Astrocyte of the spinal cord (primary cell): ENCODE measurements at places on chromosomes 16 and 17.
A peak's percentile ranks its signal among the peaks of the same experiment; 100 is the strongest.

DNA sequence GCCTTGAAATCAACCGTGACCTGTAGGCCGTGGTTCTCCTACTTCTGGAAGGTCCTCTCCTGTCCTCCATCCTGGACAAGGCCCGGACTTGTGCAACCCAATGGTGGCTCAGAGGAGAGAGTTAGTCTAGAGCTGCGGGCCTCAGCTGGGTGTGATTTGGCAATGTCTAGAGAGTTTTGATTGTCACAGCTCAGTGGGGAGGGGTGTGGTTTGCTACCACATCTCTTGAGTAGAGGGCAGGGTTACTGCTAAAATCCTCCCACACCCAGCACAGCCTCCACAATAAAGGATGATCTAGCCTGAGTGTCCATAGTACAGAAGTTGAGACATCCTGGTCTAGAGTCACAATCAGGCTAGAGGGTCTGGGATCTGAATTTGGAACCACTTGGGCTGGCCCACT is 40.3 kb downstream of the MYH13 start:
- DNase-seq: no peak

DNA sequence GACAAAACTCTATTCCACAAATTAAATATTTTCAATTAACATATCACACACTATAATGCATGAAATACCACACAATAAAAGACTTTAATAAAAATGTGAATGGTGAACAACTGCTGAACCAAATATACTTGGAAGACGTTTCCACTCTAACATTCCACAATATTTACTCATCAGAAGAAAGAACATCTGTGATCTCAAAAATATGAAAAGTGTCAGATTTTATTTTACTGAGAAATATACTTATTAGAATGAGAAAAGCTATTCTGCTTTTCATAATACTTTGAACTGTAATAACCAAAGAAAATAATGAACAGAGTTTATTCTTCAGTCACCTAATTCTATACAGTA is 181.8 kb upstream of the AXIN2 start:
- peak; percentile 68 for DNase-seq

DNA sequence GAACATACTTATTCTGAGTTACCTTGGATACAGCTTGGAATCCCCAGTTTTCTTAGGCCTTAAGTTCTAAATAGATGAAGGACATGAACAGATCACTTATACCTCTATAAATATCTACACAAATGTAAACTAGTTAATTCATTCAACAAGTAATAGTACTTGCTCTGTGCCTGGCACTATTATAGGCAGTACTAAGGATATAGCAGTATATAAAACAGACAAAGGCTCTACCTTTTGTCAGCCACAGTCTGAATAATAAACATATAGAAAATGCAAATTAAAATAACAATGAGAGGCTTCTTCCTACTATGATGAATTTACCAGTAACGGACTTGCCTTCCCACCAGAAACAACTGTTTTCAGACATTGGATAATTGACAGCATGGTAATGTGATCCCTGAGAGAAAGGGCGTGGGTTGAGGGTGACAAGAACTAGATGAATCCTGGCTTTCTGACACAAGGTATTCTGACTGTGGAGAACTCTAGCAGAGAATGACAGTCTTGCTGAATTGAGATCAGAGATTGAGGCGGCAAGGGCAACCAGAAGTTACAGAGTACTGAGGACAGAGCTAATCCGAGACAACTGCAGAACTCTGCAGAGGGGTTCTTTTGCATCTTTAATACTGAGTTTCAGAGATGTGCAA is 170.5 kb downstream of the TANC2 start:
- DNase-seq: no peak

DNA sequence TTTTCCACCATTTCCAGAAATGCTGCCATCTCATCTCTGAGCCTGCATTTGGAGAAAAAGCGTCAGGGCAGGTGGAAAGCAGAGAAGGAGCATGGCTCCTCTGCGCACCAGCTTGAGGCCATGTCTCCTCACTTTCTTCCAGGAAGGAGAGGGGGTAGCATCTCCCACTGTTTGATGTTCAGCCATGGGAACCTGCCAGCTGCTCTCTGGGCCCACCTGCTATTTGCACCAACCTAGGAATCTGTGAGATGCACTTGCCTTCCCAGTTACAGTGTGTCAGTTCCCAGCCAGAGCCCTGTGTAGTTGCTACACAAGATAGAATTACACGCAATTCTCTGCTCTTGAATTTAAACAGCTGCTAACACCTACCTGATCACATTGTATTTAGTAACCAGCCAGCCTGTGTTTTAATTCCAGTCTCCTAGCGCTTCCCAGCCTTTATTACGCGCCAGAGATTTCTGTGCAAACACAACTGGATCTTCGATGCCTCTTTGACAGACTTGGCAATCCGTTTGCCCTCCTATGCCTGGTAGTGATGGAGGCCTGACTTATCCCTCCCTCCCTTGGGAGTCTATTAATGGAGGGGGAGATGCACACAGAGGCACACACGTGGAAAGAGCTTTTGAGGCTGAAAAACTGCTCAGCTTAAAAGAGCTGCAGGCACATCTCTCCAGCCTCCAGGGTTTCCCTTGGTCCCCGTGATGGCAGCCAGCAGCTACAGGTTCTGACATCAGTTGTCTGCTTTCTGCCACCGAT is 98.1 kb upstream of the SEC14L1 start:
- no peak for DNase-seq

DNA sequence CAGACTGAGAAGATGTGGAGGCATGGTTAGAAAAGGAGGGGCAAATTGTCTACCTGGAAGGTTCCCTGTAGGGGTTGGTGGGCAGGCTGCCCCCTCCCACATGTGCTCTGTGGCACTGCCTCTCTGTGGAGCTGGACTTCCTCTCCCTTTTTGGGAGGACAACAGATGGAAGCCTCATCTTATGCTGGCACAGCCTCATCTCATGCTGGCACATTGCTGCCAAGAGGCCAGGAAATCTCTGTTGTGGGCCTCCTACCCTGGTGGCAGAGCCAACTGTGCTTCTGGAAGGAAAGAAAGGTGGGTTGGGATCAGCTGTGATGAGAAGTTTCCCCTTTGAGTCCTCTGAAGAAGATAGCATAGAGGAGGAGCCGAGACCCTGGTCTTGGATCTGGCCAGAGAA is 19.7 kb upstream of the BRD7 start:
- DNase-seq: no peak

DNA sequence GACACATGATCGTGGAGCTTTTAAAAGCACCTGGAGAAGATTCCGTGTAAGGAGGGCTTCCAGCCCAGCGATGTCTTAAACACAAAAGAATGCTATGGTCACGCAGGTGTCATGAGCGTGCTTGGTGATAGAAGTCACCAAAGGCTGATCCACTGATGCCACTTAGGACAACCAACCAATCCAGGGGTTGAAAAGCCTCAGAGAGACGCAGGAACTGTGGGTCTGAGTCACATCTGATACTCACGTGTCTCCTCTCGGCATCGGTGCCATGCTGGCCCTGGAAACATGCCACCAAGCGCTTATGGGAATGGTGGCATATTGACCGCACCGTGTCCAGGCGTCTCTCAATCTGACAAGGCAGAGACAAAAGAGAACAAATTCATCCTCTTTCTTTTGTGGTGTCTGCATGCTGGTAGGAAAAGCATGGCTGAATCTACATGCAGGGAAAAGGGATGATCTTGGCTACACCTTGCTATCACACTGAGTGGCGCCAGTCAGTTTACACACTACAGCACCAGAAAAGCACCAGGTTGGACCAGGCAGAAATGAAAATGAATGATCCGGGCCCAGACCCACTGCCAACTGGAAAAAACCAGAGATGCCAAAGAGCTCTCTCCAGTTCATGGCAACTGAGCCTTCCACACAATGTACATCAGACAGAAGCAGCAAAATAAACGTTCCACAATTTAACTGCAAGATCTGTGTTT is 38.0 kb downstream of the ARHGAP17 start:
- no peak for DNase-seq

GRCh38 chr16:49049191-49049590 is 232.4 kb downstream of the CBLN1 start:
- no peak for DNase-seq

GRCh38 chr16:47036201-47036600 is 62.7 kb upstream of the DNAJA2 start:
- no peak for DNase-seq

- DNase-seq: no peak
These were observed 35.7 kb downstream of the IKZF3 start for GRCh38 chr17:39828443-39828842.

- DNase-seq: peak; percentile 34
These were observed 4.4 kb downstream of the TP53I13 start for GRCh38 chr17:29572691-29573557.

- DNase-seq: peak; percentile 23
These were observed 13.5 kb downstream of the SPPL2C start for GRCh38 chr17:45857977-45858708.

- peak; percentile 20 for DNase-seq
These were observed 42.1 kb downstream of the SYNRG start for GRCh38 chr17:37567137-37567536.

- no peak for DNase-seq
These were observed 15.5 kb downstream of the SNX11 start for GRCh38 chr17:48123111-48123510.

DNA sequence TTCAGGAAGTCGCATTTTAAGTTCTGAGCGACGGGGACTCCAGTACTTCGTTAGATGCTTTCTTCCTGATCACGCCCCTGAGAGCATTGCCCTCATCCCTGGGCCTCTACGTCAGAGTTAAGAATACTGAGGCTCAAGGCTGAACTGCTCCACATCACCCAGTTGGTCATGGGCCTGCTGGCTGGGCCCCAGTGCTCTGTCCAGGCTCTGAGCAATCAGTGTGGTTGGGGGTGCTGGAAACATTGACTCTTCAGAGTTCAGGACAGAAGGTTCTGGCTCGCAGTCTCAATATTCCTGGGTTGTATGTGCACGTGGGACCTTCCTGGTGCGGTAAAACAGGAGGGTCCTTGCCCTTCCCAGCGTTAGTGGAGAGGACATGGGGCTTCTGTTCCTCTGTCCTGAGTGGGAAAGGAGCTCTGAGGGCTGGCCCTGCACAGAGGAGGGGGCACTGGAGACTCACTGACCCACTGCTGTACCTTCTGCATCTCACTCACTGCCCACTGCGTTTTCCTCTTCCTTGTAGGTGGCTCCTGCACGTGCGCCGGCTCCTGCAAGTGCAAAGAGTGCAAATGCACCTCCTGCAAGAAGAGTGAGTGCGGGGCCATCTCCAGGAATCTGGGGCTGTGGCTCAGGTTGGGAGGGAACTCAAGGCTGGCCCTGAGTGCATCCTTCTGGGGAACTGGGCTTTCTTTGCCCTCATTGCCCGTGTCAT is 518 bp downstream of the MT1E start:
- peak; percentile 86 for DNase-seq

DNA sequence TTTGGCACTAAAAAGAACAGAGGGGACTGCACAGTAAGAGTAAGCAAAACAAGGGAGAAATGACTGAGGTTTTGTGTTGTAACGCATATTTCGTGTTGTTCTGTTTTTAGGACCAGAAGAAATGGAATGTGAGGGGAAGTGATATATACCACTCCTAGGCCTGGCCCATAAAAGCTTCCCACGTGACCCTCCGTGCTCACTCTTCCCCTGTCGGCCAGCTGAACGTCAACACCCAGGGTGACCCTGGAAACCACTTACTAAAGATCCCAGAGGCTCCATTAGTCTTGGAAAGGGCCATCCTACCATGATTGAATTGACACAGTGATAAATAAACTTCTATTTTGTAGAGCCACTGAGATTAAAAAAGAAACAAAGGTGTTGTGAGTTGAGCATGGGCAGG is 79.8 kb downstream of the HELZ start:
- no peak for DNase-seq

GRCh38 chr17:48571826-48572417 is 6.2 kb downstream of the HOXB4 start:
- no peak for DNase-seq

- no peak for DNase-seq
These were observed 15.6 kb downstream of the TRAF4 start for GRCh38 chr17:28759256-28759865.

GRCh38 chr17:47270946-47271705 is 17.5 kb downstream of the ITGB3 start:
- DNase-seq: no peak

- DNase-seq: no peak
These were observed 275.1 kb upstream of the MYOCD start for GRCh38 chr17:12390631-12391030.
